ENCODE measurements at places on chromosomes 7 and 10.

GRCh38 chr7:92762851-92763250 is 73.5 kb downstream of the CDK6 start:
- no peak for DNase-seq

DNA sequence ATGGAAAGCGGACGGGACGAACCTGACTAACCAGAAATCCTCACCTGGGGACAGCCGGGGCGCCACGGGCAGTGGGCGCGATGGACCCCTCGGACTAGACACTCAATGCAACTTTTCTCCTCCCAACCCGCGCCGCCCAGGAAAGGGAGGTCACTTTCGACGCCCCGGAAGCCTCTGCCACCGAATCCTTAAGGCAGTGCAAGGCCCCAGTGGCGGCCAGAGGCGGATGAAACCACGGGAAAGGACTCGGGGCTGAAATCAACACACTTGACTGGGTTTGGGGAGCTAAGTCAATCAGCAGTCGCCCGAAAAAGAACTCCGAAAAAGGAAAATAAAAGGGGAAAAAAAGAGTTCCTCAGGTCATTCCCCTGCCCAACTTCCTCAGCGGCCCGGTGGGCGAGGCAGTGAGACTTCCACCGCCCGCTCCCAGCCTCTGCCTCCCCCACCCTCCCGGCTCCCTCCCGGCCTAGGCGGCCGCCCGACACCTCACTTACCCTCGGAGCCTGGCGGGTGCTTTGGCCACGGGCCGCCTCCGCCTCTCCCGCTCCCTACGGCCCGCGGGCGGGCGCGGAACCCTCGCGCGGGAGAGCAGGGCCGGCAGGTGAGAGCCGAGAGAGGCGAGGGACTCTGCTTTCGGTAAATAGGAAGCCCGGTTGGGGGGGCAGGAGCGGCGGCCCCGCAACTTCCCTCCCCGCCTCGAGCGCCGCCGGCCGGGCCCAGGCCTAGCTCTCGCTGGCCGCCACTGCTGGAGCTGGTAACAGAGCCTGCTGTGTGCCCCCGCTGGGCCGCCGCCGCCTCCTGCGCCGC is 518 bp downstream of the WAPL start:
- peak; percentile 78 for DNase-seq

GRCh38 chr7:20298486-20298901 is 32.2 kb upstream of the ITGB8 start:
- DNase-seq: peak; percentile 47

DNA sequence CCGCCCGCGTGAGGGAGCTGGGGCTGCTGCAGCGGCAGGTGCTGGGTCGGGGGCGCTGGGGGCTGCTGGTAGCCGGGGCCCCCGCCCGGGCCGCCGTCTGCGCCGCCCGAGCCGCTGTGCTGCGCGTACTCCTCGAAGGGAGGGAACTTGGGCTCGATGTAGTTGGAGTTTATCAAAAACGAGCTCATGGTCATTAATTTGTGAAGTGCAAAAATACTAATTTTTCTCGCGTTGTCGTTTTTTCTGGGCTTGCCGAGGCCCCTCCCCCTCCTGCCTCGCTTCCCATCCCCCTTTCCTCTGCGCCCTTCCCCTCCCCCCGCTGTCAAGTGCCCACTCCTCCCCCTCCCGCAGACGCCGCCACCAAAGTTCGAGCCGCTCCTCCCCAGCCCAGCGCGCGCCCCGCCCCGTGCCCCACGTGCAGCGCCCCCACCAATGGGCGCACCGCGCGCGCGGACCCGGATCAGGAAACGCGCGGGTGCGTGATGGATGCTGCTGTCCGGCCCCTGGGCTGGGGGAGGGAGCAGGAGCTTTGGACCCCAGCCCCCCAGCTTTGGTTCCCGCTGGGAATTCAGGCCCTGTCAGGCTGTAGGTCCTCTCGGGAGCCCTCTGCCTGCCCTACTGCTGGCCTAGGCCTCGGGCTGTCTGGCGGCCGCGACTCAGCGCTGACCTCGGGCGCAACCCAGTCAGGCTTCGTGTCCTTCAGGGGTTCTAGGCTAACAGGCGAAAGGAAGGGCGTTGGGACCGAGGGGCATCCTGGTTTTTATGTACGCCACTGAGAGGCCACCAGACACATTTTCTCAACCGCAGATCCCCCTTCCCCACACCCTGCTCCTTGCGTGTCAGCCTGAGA is at the start of gene HOXA4:
Gene HOXA4 (minus strand): TSS at position 218 of the 850 bp plus-strand sequence. CDS start 24 bp downstream, at position 194.
- DNase-seq: peak; percentile 73

DNA sequence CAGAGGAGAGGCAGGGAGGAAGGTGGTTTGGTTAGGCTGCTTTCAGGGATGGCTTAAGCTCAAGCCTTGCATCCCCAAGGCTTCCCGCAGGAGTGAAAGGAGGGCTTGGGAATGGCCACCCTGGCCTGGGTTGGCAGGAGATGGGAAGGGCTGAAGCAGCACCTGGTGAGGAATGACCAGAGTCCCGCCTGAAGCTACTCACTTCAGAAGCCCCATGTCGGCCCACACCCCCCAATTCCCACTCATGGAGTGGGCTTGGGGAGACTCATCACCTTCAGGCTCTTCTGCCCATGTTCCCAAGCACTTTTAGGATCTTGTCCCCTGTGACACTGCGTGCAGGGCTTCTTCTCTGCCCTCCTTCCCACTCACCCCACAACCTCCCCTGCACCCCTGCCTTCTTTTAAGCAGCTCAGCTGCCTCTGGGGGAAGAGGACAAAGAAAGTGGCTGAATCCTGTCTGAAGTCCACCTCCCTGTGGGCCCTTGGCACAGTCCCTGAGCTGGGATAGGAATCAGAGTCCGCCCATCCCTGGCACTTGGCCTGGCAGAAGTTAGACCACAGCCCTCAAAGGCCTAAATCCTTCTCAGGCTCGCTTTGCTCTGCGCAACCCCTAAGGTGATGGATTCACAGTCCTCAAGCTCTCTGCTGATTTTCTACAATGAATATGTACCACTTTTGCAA is 16.5 kb downstream of the RGR start:
- no peak for DNase-seq

DNA sequence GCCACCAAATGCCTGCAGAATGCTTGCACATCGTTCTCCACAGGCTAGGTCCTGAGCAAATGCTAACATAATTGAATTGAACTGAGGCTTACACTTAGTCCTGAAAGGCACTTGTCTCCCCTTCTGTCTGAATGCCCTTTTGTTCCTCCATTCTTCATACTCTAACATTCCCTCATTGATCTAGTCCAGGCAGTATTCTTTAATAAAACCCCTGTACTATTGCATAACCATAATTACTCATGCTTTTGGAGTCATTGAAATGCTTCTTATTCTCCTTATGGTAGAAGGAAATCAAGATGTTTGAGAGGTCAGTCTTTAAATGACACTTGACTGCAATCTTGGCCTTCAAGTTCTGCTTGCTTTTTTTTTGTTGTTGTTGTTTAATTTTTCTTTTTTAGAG is 7.1 kb downstream of the PI4K2A start:
- DNase-seq: peak; percentile 85

DNA sequence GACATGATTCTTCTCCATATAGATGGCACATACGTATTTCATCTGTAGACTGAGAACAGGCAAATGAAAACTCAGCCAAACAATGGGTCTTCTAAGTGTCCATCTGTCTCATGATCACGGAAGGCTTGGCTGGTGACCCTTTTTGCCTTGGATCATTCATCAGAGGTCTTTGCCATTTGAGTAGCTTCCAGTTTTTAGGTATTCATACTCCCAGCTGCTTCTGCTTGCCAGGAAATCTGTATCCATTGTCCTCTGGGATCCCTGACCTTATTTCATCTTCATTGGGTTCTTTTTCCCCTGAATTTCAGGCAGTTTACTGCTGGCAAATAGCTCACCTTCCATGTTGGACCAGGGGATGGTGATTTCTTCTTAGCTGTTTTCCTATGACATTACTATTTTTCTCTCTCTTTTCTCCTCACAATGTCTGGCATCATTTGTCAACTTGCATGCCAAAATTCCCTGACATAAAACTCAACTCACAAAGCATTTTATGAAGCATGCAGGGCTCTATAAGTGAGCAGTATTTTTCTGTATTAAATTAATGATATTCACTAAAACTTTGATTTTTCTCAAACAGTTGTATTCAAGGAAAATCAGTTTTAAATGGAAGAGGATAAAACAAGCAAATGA is 241.2 kb downstream of the DNAJB9 start:
- no peak for DNase-seq

DNA sequence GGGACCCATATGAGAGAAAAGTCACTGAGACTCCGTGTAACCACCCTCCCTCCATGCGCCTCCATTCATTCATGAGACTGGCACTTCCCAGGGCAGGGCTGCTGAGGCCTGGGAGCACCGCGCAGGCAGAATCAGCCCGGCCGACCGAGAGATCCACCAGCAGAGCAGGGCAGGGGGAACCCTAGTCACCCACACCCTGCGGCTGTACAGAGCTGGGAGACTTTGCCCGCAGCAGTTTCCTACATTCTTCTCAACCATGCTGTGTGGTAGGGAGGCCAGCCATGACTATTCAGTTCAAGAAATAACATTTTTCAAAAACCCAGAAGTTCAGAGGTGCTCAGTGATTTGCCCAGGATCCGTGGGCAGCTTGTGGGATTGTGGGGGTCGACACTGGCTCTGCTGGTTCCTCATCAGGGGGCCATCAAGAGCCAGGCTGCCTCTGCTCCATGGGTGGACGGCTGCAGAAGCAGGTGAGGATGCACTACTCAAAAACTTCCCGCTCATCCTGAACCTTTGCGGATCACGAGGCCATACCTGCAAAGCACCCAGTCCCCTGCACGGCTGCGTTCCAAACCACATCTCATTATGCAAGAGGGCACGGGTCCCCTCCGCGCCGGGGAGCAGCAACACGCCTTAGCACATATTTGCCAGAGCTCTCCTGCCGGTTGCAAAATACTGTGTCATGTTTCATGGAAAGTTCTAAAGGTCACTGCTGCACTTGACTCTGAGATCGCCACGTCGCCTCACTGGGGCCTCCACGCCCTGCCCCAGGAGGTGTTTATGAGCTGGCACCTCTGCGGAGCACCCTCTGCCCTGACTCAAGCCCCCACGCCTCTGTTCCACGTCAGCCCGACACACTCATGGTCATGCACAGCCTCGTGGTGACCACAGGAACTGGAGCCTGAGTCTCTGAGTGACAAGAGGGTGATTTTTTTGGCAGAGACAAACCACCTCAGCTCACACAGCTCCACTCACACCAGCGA is 132.0 kb downstream of the PRKAG2 start:
- peak; percentile 99 for DNase-seq

DNA sequence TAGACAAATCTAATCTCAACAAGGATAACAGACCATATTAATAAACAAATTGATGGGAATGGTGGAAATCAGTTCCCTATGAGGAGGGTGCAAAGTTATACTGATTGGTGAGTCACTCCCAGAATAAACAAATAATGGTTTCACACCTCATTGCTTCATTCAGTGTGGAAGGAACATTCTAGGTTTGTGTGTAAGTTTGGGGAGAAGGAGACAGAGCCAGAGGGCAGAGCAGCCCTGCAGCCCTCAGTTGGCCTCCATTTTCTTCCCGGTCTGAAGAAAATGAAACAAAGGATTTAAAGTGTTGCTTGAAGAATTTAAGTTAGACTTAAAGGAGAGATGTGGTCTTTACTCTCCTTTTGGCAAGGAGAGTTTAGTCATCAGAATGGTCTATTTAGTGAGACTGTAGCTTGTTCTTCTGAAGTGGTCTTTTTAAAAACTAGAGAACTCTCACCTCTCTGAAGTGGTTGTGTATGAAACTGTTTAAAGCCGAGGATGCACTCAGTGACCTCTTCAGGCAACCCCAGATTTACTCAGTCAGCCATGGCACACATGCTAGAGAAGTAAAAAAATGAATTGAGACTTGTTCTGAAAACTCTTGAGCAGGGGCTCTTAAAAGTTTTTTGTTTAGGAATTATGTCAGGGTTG is 27.2 kb downstream of the IKZF1 start:
- no peak for DNase-seq

DNA sequence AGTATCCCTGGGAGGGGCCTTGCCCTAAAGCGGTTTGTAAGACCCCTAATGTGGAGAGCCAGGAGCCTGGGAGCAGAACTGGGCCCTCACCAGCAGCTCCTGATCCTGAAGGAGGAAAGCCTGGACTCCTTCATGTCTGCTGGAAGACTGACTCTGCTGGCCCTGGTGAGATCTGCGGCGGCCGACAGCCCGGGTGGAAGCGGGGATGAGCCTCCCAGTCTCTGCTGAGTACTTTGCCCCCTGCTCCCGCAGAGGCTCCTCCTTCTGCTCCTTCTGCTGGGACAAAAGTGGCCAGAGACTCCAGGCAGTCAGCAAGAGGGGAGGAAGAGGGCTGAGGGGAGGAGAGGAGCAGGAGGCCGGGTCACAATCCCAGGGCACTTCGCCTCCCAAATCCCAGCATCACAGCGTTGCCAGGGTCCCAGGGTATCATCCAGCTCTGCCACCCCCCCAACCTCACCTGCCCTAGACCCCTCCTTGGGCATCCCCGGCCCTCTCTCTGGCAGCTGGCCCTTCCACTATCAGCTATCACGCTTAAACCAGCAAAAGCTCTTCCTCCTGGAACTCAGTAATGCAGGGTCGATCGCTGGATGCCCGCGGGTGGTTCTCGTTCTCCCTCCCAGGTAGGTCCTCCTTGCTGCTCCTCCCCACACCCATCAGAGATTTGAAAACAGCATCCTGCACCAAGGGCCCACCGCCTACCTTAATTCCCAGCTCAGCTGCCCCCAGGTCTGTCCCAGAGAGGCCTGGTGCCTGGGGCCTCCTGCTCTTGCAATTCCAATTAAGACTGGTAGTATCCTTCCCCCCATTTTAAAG is 7.9 kb downstream of the TBATA start:
- no peak for DNase-seq

- DNase-seq: no peak
These were observed 1033.4 kb downstream of the SORCS3 start for GRCh38 chr10:105674448-105674847.

- DNase-seq: no peak
These were observed 192.9 kb upstream of the SH2B2 start for GRCh38 chr7:102093599-102094315.

DNA sequence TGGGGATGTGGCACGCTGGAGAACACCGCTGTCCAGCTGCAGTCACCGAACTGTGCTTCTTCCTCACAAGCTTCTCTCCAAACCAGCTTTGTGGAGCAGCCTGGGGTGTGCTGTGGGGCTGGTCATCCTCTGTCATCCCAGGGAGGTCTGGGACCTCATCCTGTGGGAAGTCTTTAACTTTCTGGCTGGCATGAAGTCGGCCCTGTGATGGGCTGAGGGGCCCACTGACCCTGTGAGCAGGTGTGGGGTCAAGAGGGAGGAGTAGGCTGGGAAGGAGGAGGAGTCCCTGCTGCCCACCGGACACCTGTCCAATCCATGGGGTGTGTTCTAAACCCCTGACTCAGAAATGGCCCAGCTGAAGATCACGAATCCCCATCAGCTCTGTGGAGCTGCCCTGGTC is 136.2 kb upstream of the SHH start:
- DNase-seq: no peak

- no peak for DNase-seq
These were observed 53.8 kb upstream of the CPXM2 start for GRCh38 chr10:123945325-123945920.

- DNase-seq: no peak
These were observed 47.2 kb downstream of the TMEM270 start for GRCh38 chr7:73908123-73908611.

DNA sequence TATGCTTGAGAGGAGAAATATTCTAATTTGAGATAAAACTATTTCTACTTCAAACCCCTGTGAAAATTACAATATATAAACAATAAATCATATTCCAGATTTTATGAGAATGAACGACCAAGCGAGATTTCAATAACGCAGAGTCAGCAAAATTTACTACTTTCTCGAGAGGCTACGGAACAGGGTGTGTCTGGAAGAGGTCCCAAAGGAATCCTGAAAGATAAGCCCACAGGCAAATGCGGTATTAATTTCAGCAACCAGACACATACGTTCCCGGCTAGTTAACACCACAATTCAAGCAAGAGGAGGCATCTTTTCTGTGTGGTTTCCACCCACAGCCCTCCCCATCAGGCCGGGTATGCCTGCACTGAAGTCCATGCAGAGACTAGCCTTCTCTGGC is 26.4 kb downstream of the BEND7 start:
- DNase-seq: no peak
